Cerebellar nuclear complex (tissue), 1 donor: ENCODE measurements at places on chromosomes 12 and 14.

- no peak for DNase-seq
These were observed 271.0 kb downstream of the ALG10B start for GRCh38 chr12:38587594-38587993.

DNA sequence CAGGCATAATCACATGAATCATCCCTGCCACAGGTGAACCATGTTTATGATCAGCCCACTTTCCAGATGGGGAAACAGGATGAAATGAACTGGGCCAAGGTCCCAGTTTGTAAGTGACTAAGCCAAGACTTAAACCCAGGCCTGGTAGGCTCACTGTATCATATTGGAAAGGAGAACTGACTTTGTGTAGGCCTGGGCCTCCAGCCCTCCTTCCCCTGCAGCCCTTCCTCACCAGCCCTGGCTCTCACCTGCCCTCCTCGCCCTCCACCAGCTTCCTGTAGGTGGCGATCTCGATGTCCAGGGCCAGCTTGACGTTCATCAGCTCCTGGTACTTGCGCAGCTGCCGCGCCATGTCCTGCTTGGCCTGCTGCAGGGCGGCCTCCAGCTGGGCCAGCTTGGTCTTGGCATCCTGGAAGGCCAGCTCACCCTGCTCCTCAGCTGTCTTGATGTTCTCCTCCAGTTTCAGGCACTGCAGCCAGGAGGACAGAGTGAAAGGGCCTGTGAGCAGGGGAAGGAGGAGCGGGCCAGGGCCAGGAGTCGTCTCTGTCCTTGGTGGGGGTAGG is 19.8 kb downstream of the KRT80 start:
- DNase-seq = no peak

GRCh38 chr12:67068761-67069450 is 200.3 kb upstream of the CAND1 start:
- DNase-seq = no peak

GRCh38 chr12:6039894-6040601 is 84.4 kb downstream of the VWF start:
- DNase-seq = no peak

- no peak for DNase-seq
These were observed at the start of gene STXBP6 for GRCh38 chr14:25049568-25050268. TSS of gene STXBP6 (minus strand) at chr14:25050147. CDS start at chr14:24974818, 75,329 bp downstream.

DNA sequence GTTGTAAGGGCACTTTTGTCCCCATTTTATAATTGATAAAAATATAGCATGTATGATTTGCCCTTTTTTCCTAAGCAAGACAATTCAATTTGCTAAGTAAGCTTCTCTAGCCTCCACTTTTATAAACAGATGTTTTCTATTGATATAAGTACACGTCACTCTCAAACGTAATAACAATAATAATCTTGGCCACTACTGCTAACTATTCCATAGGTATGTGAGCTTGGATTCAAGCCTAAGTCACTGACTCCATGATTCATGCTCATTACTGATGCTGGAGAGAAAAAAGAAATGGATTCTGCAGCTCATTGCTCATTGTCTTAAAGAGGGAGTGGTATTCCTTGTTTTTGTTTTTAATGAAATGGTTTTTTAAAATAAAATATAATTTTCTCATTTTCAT is 661.0 kb downstream of the GALC start:
- no peak for DNase-seq

DNA sequence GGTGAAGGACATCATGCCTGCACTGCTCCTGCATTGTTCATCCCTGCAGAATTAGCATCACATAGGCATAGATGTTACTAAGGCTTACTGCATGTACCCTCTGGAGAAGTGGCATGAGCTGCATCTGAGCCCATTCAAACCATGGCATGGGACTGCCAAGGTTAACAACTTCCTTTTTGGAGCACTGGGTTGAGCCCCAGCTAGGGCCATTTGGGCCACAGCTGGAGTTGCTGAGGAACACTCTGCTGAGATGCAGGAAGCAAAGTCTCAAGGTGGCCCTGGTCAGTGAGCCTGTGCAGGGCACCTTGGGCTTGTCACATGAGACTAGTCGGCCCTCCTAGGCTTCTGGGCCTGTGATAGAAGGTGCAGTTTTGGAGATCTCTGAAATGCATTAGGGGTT is 511.2 kb downstream of the C12orf50 start:
- no peak for DNase-seq

GRCh38 chr12:48943221-48943620 is 14.1 kb downstream of the ARF3 start:
- DNase-seq = no peak

DNA sequence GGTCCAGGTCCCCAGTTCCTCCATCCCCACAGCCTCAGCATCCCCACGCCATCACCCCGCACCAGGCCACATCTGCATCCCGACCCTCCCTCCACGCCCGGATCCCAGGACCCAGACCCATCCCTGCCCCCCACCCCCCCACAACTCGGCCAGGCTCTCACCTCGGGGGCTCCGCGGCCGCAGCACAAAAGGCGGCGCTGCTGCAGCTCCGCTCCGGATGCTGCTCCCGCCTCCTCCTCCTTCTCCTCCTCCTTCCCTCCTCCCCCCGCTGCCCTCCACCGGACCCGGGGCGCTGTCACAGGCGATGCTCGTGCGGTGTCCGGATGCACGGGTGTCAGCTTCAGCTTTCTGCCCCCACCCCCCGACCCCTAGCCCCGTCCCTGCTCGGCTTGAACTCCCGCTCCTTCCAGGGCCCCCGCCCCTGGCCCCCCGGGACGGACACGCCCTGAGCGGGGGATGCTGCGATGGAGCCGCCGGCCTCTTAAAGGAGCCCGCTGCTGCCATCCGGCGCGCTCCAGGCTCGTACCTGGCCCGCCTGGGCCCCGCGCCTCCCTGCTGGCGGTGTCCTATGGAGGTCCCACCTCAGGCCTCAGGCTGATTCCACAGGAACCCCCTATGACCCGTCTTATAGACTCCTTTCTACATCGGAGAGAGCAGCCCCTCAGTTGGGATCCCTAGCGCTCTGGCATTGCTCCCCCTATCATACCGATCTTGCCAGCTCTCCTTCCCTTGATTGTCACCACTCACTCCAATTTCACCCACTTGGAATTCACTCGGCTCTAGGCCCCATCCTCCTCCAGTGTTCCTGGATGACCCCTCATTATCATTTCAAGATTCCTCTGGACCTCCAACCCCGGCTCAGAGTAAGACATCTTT is at the start of gene MAP3K12:
TSS of gene MAP3K12 (minus strand) at position 193 of the 876 bp plus-strand sequence. CDS start 12,067 bp downstream, outside the sequence.
- peak; percentile 18 for DNase-seq
